ENCODE measurements at places on chromosomes 11 and 22. TPM values are rescaled to one million over a fixed set of nuclear protein-coding genes. Genes with fewer than 3 reads are reported as not detected.

DAGLA gene
- total RNA-seq = 8.3 TPM

CEP126 gene
- total RNA-seq = 6.0 TPM

RIMBP3B gene
- 0.18 TPM for total RNA-seq

BAIAP2L2 gene
- total RNA-seq = 7.1 TPM

C22orf15 gene
- total RNA-seq = not detected

PGA5 gene
- not detected for total RNA-seq

SPTBN2 gene
- total RNA-seq = 66.8 TPM

MCM5 gene
- total RNA-seq = 71.7 TPM

MIOX gene
- 1.4 TPM for total RNA-seq

NLRX1 gene
- total RNA-seq = 18.4 TPM

MMP8 gene
- total RNA-seq = not detected

TLCD5 gene
- total RNA-seq = 7.7 TPM

SAC3D1 gene
- total RNA-seq = 33.9 TPM

OR5B2 gene
- total RNA-seq = not detected

VSIG10L2 gene
- total RNA-seq = not detected

SOX10 gene
- not detected for total RNA-seq

PVALB gene
- not detected for total RNA-seq

SULT4A1 gene
- 3.2 TPM for total RNA-seq

MYOD1 gene
- total RNA-seq = not detected

LDLRAD3 gene
- 19.5 TPM for total RNA-seq

TNKS1BP1 gene
- total RNA-seq = 181 TPM

GRIA4 gene
- not detected for total RNA-seq

TMPRSS13 gene
- 18.5 TPM for total RNA-seq

OR6A2 gene
- total RNA-seq = 0.48 TPM

CHRNA10 gene
- 1.9 TPM for total RNA-seq

OR10A2 gene
- total RNA-seq = not detected

EXPH5 gene
- total RNA-seq = 36.3 TPM

Measured in PC-9 (cell line).